Activated CD8-positive, alpha-beta T cell treated with anti-CD3 and anti-CD28 coated beads, Interleukin-2, amount 10 ng/mL, durations not matched to agents 7 days and 5 days (primary cell): ENCODE measurements at places on chromosomes 2 and 18.

DNA sequence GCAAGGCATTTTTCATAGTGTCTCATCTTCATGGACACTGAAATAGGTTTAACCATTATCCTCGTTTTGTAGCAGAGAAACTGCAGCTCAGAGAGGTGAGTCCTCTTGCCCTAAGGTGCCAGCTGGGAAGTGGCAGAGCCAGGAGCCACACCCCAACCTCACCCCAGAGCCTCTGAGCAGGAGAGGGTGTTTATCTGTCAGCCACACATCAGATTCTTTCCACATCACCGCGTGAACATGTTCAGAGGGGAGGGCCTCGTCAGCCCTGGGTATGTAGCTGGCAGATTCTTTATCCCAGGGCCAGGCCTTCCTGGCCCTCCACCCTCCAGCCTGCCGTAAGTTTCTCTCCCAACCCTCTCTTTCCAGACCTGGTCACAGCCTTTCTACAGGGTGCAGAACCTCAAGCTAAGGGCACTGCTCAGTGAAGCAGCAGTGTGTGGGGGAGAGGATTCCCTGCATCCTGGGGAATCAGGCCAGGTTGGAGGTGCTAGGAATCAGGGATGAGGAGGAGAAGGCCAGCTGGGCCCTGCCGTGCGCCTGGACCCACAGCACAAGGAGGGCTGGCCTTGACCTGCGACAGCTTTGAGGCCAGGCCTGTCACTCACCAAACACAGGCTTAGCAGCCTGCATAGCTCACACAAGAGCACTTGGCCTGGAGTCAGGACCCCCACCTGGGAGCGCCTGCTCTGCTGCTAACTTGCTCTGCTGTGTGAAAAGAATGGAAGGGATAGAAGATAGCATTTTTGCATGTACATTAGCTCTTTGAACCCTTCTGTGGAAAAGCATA lies 111.3 kb upstream of the MCFD2 start:
- DNase-seq: no peak

DNA sequence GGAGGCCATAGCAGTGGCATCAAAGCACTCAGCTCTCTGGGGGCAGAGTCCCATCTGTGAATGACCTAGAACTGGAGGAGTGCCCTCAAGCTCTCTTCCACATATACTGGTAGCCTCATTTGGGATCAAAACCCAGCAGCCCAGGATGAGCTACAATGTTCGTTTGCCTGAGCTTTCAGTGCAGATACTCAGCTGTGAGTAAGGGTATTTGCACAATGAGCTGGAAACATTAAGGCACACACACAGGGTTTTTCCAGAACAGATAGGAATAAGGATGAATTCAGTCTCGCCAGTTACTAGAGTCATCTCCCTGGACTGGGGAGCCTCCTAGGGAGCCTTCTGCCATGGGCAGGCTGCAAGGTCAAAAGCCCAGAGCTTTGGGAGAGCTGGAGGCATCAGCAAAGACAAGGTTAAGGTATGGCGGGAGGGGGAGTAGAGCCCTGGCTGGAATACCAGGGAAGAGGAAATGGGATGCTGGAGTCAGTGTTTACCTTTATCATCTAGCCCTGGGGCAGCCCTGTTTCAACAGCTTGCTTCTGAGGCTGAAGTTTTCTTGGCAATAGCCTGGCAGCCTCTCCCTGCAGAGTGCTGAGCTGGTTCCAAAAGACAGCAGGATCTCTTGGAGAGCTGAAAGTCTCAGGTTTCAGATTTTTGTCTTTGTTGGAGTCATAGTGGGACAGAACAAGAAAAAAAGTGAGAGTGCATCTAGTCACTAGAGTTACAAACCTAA lies 187.7 kb downstream of the LOXHD1 start:
- DNase-seq: no peak

GRCh38 chr2:20523073-20523798 lies 76.4 kb downstream of the RHOB start:
- no peak for DNase-seq

DNA sequence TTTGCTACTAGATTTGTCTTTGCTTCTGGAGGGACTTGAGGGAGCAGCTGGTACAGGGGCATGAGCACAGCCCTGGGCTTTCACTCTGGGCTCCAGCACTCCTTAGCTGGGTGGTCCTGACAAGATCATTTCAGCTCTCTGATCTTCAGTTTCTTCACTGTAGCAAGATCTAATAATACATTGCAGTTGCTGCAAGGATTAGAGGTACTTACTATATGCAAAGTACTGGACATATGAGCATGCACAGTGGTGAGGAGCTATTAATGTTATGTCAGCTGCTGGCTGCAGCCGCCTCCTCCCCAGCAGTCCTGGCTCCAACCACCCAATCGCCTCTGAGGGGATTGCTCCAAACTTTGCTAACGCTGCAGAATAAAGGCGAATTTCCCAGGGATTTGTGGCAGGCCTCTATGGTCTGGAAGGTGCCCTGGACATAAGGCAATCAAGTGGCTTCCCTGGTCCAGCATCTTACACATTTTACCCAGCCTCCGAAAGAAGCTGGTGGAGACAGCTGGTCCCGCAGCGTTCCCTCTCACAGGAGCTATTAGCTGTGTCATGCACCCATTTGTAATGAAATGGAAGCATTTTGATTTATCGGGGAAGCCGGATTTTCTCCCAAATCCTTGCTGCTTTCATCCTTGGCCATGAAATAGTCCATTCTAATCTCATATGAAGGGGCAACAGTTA lies 96.7 kb downstream of the RHOB start:
- no peak for DNase-seq

DNA sequence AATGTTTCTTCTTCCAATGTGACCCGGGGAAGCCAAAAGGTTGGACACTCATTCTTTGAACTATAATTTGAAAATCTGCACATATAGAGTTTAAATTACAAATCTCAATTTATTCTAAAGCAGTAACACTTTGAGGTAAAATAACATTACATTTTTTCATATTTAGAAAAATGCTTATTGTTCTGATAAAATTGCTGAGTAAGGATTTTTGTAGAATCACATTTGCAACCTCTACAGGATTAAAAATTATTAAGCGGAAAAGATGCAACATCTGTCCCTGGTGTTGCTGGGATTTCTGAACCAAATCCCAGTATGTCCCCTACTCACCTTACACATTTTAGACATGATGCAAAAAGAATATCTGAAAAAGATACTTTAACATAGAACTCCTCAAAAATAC lies 10.1 kb downstream of the ZNF519 start:
- no peak for DNase-seq

DNA sequence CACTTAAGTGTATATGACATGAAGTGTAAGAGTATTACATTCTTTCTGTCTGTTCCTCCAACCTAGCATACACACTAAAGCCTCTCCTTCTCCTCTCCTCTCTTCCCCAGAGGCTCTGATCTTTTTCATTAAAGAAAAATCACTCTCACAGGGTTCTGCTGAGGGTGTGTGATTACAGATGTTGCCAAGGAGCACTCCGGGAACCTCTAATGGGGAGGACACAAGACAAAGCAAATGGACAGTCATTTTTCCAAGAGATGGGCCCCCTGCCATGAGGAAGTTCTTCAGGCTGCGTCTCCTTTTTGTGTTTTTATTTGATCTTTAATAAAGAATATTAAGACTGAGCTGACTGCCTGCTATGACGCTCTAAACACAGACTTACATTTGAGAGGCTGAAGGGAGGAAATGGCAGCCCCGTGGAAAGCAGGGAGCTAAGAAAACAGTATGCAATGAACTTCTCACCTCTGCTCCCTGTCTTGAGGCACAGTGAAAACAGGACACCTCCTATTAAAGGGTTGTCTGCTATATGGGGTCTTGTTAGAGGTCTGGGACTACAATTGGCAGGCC lies 578.1 kb downstream of the PIK3C3 start:
- DNase-seq: no peak

DNA sequence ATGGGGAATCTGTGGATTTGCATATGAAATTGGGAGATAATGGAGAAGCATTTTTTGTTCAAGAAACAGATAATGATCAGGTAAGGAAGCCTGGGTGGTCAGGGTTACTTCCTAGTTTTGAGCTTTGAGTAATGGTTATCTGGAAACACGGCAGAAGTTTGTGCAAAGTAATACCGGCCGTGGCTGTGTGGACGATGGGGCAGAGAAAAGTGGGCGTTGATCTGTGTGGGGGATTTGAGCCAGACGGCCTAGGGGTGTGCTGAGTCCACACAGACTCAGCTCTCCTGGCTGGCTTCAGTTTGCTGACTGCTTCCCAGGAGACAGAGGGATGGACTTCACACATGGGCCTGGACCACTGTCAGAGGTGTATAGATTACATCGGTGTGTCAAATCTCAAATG lies 21.3 kb downstream of the LPIN1 start:
- DNase-seq: no peak

DNA sequence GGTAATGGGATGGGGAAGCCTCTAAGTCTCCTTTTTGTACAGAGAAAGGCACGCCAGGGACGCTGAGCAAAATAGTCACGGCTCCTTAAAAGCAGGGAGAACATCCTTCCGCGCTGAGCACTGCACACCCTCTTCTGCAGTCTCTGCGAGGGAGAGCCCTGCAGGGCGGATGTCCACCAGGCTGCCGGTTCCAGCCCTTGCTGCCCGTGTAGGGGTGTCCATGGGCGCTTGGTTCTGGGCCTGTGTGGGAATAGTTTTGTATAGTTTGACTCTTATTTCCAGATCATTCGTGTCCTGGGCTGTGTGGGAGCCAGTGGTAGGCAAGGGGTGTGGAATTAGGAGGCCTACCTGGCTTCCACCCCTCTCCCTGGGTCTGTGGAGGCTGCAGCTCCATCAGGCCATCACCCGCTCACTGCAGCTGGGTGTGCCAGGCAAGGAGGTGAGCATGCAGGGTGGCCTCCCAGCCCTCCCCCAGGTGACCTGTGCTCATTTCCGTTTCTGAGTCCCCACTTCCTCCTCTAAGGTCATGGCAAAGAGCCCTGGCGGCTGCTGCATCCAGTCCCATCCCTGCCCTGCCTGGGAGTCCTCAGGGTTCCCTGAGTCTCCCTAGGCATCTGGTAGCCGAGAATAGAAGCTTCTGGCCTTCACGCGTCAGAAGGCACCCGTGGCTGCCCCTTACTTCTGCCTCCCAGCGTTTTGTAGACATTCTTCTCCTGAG lies 202.6 kb downstream of the LDLRAD4 start:
- peak; percentile 45 for DNase-seq

GRCh38 chr18:51134721-51135120 lies 62.8 kb downstream of the MEX3C start:
- DNase-seq: no peak

- peak; percentile 54 for DNase-seq
These were observed 683 bp upstream of the DNAJC27 start for GRCh38 chr2:24972315-24972961.

DNA sequence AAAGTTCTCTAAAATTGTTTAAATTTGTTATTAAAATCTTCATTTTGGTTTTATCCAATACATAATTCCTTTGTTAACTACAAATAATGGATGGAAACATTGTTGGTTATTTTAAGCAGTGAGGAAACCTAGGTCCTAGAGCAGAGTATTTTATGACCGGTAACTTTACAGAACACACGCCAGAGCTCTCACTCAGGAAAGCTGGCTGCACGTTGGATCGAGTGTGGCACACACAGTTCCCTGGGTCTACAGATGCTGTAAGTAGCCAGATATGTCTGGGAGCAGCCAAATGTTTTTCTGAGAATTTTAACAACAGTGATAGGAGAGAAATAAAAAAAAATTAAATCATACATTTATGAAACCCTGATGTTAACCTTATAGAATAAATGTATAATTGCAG lies 264.4 kb downstream of the ZNF407 start:
- DNase-seq: no peak

DNA sequence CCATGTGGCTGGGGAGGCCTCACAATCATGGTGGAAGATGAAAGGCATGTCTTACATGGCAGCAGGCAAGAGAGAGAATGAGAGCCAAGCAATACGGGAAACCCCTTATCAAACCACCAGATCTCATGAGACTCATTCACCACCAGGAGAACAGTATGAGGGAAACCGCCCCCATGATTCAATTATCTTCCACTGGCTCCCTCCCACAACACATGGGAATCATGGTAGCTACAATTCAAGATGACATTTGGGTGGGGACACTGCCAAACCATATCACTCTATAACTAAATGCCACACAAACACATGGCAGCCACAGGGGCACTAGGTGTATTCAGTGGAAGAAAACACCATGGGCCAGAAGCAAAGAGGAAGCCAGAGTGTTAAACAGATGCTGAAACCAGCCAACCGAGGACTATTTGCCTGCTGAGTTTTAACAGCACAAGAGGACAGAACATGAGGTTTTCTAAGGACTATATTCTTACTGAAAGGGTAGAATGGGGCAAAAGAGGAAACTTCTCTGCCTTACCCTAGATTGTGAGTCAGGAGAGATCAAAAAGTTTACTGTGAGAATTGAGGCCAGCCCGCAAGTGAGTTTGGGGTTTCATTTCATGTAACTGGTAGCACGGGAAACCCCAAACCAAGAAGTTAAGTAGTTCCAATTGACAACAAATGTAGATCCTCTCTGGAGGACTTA lies 49.2 kb downstream of the SIGLEC15 start:
- peak; percentile 81 for DNase-seq

DNA sequence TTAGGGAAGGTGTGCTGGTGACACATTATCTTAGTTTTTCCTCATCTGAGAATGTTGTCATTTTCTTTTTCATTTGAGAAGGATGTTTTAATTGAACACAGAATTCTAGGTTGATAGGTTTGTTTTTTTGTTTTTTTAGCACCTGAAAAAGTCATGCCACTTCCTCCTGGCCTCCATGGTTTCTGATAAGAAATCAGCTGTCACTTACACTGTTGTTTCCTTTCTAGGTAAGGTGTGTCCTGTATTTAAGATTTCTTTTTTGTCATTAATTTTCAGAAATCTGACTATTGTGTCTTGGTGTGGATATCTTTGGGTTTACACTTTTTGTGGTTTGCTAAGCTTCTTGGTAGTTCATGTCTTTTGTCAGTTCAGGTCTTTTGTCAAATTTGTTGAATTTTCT lies 99.3 kb downstream of the ROCK1 start:
- no peak for DNase-seq

GRCh38 chr18:58359218-58359617 lies 269.7 kb downstream of the ALPK2 start:
- DNase-seq: no peak

DNA sequence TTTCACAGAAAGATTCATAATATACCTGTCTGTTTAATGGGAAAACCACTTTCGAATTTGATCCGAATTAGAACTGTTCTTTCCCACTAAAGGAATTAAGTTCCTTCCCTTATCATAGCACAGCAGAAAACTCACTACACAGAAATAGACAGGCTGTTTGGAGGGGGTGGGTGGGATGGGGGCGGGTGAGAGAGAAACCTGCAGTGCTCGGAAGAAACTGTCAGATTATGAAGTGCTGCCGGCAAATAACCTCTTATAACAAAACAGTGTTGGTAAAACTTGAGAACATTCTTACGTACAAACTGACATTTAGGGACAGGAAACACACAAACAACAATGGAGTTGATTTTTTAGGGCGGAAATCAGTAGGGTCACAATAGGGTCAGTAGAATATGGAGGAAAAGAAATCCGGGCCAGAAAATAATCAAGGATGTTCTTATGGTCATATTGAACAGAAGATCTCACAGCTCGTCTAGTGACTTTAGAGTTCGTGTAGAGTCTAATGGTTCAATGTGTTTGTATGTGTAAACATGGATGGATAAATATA lies 756.0 kb upstream of the LRATD1 start:
- no peak for DNase-seq
